ENCODE measurements at places on chromosomes 1 and 21.

- no peak for DNase-seq
Measured at GRCh38 chr1:200384818-200385390, 24.9 kb downstream of the ZNF281 start.

DNA sequence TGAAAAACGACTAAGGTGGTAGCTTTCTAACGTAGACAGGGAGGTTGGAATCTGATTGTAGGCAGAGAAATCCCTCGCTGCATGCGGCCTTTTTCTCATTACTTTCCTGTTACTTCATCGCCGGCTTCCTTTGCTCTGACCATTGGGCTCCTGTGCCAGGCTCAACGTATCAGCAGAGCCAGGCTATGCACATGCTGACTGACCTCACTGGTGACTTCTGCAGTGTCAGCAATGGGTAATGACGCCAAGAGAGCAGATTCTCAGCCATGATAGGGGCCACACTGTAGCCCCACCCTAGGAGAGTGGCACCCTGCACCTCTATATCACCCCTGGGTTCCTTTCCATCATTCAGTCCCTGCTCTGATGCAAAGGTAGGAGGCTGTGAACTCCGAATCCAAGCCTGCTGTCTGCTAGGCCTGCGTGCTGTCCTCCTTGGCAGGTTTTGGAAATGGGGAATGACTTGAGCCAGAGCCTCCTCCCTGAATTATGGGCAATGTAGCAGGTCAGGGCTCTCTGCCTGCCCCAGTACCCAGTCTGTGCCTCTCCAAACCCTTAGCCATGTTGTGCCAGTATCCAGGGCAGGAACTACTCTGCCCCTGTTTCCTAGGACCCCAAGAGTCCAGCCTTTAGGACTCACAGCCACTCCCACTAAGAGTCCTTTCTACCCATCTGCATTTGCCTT, 11.4 kb downstream of the PPFIA4 start:
- DNase-seq = no peak

- DNase-seq = peak; percentile 83
Measured at GRCh38 chr1:217333939-217334338, 297.0 kb downstream of the GPATCH2 start.

GRCh38 chr1:202462342-202463076, 114.0 kb downstream of the PPP1R12B start:
- DNase-seq = no peak

DNA sequence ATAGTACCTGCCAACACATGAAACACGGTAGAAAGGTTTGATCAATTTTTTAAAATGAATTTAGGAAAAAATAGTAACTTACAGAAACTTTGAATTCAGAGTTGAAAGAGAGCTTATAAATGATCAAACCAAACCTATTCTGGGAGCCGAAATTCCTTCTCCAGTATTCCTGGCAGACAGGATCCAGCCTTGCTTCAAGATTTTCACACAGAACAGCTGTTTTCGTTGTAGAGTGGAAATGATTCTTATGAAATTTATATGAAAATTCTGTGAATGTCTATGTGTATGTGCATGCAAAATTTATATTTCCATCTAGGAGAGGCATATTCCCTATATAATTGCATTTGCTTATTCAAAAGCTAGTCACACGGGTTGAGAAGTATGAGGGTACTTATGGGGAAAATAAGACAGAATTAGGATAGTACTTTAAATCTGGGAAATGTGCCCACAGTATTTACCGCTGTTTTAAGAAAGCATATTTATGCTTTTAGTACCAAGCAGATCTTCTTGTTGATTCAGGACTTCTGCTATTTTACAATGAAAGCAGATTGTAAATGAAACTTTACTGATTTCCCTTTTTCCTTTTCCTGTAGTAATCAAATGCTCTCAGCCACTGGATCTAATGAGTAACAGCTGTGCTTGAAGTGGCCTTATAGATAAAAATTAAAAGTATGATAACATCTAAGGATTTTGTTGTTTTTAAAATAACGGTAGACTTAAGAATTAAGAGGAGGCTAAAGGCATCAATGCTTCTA, 30.4 kb downstream of the PRRX1 start:
- DNase-seq = no peak

DNA sequence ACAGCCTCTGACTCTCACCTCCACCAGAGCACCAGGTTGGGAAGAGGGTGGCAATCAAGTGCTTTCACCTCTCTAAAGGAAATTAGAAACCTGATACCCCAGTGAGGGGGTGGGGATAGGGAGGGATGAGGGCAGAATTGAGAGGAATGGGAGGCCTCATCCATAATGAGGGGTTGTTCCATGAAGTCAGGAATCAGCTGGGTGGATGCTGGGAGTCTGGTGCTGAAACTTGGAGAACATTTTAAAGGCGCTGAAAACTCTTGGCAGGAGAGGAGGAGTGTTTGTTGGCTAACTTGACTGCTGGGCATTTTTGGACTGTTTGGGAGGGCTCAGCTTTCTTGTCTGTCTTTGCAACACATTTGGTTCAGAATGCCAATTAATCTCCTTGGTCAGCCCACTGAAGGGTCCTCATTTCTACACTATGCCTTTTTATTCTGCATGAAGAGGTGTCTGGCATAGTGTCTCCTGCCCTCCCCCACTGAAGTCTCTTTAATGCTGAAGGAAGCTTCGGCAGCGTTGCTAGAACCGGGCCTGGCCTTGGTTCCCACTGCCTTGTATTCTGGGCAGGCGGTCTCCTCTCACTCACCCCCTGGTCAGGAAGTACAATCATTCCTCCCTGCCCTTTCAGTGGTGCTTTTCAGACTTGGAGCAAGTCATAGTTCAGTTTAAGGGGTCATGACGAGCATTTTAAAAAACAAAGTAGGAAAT, 2.2 kb downstream of the PHGDH start:
- DNase-seq = peak; percentile 88

- DNase-seq = no peak
Measured at GRCh38 chr1:53372501-53372951, 44.7 kb upstream of the LRP8 start.

DNA sequence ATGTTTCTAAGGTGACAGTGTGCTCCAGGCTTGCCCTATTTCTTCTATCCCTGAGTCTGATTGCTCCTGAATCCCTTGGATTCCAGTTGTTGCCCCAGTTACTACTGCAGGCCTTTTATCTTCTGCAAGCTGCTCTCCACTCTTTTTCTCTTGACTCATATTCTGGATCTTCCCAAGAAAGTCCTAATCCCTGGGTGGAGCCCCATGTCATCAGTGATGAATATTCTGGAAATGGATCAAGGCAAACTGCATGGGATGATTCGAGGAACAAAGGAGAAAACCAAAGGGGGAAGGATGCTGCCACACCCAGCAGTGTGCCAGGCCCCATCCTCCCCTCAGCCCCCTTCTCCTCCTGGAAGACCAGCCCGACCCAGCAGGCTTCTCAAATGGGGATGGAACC, 63.3 kb upstream of the ATP2B4 start:
- DNase-seq = no peak

- no peak for DNase-seq
Measured at GRCh38 chr1:235106457-235106856, 22.2 kb downstream of the TOMM20 start.

GRCh38 chr1:3283849-3284248, 170.6 kb upstream of the ARHGEF16 start:
- DNase-seq = peak; percentile 38

DNA sequence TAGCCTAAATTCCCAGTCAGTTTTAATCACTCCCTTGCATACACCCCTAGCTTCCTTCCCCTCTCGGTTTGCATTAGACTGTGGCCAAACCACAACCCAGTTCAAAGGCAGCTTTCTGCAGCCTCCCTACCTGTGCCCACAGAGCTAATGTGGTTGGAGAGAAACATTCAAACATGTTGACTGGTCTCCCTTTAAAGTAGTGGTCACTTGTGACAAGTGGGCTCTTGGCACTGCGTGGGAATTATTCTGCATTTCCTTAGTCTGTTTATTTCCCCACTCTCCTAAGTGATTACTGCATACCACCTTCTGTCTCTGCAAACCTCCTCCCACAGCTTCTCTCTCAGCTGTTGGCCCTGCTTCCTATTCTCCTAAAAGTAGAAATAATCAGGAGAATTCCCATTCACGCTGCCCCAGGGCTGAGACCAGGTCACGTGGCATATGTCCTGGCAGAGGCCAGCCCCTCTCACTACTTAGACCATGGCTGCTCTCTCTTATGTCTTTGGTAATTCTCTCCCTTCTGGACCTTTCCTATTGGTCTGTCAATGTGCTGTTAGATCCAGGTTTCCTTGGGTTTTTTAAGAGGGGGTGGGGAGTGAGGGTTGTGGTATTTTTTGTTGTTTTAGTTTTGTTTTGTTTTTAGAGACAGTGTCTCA, 38.4 kb upstream of the CD101 start:
- no peak for DNase-seq

- no peak for DNase-seq
Measured at GRCh38 chr1:36100376-36100775, 11.7 kb downstream of the ADPRS start.

DNA sequence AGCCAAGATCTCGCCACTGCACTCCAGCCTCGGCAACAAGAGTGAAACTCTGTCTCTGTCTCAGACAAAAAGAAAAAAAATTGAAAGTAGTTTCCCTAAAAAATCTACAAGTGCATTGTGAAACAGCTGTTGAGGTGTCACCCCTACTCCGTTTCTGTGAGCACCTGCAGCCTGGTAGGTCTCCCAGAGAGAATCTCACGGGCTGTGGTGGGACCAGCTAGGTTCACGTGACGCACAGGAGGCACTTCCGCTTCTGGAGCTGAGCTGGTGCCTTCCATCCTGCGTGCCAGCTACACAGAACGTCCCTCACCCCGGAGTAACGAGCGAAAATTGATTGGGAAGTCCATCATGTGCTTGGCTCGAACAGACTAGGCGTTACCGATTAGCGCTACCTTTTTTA, 66.8 kb downstream of the COL24A1 start:
- DNase-seq = no peak

DNA sequence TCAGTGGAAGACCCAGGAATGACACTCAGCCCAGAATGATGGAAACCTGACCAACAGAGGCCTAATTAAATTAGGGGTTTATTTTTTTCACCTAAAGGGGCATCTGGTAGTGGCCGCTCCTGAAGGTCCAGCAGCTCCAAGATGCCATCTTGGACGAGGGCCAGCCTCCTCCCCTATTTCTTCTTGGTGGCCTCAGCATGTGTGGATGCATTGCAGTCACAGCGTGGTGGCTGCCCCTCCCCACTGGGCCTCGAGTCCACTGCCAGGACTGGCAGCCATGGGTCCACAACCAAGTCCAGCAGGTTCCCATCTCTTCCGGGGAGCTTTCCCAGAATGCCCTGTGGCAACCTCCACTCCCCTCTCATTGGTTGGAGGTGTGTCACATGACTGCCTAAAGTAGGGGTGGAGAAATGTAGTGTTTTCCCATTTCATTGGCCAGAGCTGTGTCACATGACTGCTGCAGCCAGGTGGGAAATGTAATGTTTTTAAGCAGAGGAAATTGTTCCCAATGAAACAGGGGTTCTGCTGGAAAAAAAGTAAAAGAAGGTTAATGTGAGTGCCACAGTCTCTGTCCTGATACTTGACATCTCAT, 628.2 kb downstream of the PTPRU start:
- DNase-seq = no peak

DNA sequence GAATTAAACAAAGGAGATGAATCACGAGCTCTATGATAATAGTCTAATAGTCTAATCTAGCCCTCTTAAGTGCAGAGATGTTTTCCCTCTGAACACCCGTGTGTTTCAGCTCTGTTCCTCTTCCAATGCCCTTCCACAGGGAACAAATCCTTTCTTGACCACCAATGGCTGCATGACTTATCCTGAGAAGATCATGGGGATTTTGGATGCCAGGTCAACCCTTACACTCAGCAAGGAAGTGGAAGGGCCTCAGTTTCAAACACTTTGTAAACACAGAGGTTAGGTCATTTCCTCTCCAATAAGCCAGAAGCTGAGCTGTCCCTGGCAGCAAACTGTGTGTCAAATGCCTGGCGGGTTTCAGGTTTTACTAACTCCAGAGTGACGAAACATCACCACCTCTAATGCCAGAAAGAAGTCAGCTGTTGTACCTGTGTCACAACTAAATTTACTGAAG, 200.0 kb downstream of the GABPA start:
- peak; percentile 53 for DNase-seq

DNA sequence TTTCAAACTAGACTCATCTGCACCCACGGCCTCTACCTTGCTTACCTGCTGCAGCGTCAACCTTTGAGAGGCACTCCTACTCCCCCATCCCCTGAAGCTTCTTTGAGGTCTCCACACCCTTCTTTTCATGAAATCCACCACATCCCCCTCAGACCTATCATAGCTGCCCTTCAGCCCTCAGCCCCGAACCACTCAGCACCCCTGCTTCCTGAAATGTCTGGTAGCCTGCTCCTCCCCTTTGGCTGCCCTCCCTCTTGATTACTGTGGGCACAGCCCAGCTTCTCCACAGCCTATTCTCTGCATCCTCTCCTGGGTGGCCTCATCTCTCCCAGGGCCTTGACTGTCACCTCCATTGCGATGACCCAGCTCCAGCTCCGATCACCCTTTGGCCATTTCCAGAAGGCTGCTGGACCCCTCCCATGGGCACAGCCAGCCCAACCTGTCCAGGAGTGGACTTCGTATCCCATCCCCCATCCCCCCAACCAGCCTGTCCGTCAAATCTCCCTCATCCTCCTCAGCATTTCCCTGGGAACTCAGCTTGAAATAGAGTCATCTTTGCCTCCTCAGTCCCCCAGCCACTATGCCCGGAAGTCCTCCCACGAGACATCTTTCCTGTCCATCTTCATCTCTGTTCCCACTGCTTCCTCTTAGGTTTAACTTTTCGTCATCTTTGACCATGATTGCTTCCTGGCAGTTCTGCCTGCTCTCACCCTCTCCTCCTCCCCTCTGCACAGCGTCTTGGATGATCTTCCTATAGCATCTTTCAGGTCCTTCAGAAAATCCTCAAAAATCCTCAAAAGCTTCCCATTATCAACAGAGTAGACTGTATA, 6.1 kb upstream of the ADORA1 start:
- no peak for DNase-seq

DNA sequence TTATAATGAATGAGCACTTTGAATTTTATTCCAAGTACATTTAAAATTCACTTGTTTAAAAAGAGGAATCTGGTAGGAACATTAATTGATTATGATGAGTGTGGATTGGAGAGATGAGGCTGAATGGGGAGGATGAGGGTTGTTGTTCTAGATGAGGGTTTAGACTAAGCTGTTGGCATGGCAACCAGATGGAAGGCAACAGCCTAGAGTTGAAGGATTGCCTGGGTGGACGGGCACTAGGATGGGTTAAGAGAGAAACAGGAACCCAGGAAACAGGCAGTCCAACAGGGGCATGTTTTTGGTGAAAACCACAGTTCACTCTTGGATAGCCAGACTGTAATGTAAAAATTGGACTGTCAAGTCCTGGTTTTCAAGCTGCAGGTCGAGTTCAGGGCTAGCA, 125.5 kb downstream of the CHRM3 start:
- DNase-seq = peak; percentile 37

Measured in mesendoderm (in vitro differentiated cells).